ENCODE measurements at places on chromosomes 1 and 21.
A peak's percentile ranks its signal among the peaks of the same experiment; 100 is the strongest.

- no peak for DNase-seq
These were observed 57.1 kb downstream of the ADCY10 start for GRCh38 chr1:167856711-167857418.

- DNase-seq: no peak
These were observed 96.0 kb upstream of the ERRFI1 start for GRCh38 chr1:8122160-8122476.

GRCh38 chr1:27634985-27635367 is at the start of gene FGR:
Gene FGR (minus strand): TSS chr1:27635185. CDS start chr1:27623916, 11,269 bp downstream.
- no peak for DNase-seq

DNA sequence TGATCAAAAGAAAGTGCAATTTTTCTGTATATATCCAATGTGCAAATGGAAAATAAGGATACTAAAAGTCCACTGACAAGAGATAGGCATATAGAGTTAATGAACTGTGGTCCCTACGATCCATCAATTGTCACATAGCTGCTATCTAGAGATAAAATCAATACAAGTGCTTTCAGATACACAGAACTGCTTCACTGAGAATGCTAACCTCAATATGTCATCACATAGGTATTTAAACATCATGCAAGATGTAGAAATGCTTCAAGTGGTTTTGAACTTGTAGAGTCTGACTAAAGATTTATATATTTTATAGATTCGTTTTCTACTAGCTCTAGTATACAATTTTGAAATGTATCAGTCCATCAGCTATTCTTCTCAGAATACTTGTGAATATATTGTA is 1604.7 kb downstream of the PLA2G4A start:
- peak; percentile 75 for DNase-seq

- no peak for DNase-seq
These were observed 131.0 kb downstream of the XPR1 start for GRCh38 chr1:180762796-180763195.

GRCh38 chr1:152347116-152347728 is 12.6 kb downstream of the FLG2 start:
- DNase-seq: peak; percentile 44

- peak; percentile 94 for DNase-seq
These were observed 29.1 kb upstream of the C21orf91 start for GRCh38 chr21:17848228-17848627.

GRCh38 chr1:63127376-63127775 is 195.0 kb upstream of the FOXD3 start:
- peak; percentile 80 for DNase-seq

- DNase-seq: peak; percentile 88
These were observed 47.6 kb downstream of the B3GALT5 start for GRCh38 chr21:39660191-39660980.

DNA sequence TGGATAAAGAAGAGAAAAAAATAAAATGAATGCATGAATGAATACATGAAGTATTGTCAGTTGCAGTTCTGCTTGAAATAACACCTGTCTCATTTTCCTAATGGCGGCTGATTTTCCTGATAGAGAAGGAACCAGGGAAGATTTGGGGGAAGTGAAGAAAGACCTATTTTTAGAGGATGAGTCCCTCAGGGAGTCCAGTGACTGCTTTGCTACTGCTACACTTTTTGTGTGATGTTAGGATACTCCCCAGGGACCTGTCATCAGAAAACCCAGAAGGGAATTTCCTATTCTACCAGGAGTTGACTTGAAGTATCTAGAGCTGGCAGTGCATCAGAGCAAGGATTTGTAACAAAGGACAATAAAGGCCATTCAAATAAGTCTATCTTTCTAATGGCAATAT is 114.8 kb downstream of the MAB21L3 start:
- DNase-seq: no peak

- DNase-seq: no peak
These were observed 106.3 kb upstream of the CSF3R start for GRCh38 chr1:36588972-36589371.

DNA sequence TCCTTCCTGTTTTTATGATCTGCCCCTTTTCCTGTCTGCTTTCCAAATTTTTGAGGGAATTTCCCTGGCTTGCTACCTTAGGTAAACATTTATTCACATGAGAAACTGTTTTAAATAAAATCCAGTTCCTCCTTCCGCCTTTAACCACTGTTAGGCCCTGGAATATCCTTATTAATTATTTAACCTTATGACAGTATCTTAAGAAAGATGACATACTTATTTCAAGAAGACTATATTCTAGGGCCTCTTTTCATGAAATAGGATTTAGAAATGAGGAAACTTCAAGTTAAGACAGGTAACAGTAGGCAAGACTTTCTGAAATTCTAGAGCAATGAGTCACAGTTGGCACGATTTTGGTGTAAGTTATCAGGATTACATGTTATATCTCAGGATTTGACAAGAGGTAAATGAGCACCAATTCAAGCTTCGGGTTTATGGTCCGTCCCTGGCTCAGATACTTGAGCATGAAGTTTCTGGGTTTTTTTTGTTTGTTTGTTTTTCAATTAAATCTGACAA is 2.0 kb upstream of the TNFSF18 start:
- no peak for DNase-seq

DNA sequence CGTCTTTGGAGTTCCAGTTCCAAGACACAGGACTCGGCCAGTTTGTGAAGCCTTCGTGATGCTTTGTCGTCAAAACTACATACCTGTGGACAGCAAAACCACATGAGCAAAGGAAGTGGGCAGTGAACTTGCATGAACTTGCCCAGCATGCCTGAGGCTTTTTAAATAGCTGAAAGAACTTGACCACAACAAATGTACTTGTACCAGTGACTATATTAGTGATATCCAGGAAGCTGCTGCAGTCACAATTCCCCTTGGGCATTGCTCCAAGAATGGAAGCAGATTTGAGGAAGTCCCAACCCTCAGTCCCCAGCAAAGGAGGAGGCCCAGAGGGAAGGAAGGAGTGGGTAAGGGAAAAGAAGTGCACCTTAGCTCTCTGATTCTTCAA is 2.6 kb downstream of the FUCA1 start:
- peak; percentile 6 for DNase-seq

DNA sequence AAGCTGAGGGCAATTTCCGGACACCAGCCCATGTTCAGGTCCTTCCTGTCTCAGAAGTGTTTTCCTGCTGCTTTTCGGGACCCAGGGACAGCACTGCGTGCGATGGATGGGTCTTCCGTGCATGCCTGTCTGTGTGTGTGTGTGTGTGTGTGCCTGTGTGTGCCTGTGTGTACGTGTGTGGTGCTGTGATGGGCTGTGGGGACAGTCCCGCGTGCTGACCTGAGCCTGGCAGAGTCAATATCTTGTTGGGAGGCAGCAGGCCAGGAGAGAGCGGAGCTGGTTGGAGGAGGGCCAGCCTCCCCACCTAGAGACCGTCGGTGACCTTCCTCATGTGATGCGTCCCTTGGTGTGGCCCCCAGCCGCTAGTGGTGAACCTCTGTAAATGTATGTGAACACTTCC is 13.7 kb downstream of the SKI start:
- DNase-seq: no peak

DNA sequence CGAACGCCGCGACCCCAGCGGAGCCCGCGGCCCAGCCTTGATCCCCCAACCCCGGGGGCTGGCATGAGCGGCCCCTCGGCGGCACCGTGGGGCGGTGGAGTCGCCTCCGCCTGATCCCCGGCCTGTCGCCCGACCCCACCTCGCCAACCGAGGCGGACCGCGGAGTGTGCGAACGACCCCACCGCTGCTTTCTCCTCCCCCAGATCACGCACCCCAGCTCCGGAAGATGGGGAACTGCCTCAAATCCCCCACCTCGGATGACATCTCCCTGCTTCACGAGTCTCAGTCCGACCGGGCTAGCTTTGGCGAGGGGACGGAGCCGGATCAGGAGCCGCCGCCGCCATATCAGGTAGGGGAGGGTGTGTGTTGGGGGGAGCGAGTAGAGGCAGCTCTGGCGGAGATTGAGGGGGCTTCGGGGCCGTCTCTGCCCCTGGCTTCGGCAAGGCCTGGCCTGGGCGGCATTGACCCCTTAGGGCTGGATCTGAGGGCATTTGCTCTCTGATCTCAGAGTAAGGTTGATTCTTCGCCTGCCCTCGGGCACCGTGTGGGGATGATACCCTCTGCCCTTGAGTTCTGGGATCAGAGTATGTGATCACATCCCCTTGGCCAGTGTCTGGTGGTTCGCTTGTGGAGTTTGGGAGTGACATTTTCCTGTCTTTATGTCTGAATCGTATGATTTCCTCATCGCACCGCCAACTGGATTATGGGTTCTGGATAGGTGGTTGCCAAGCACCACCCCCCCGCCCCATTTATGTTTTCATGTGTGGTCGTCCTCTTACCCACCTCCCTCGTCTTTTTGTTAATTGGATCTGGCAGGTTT is 668 bp downstream of the RNF11 start:
- DNase-seq: peak; percentile 33

DNA sequence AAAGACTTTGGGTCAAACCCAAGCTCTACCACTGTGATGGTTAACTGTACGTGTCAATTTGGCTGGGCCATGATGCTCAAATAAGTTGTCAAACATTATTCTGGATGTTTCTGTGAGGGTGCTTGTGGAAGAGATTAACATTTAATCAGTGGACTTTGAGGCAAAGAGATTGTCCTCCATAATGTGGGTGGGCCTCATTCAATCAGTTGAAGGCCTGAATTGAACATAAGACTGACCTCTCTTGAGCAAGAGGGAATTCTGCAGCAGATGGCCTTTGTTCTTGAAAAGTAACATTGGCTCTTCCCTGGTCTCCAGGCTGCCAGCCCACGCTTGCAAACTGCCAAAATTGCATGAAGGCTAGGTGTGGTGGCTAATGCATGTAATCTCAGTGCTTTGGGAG is 94.5 kb upstream of the SPATA6 start:
- no peak for DNase-seq

DNA sequence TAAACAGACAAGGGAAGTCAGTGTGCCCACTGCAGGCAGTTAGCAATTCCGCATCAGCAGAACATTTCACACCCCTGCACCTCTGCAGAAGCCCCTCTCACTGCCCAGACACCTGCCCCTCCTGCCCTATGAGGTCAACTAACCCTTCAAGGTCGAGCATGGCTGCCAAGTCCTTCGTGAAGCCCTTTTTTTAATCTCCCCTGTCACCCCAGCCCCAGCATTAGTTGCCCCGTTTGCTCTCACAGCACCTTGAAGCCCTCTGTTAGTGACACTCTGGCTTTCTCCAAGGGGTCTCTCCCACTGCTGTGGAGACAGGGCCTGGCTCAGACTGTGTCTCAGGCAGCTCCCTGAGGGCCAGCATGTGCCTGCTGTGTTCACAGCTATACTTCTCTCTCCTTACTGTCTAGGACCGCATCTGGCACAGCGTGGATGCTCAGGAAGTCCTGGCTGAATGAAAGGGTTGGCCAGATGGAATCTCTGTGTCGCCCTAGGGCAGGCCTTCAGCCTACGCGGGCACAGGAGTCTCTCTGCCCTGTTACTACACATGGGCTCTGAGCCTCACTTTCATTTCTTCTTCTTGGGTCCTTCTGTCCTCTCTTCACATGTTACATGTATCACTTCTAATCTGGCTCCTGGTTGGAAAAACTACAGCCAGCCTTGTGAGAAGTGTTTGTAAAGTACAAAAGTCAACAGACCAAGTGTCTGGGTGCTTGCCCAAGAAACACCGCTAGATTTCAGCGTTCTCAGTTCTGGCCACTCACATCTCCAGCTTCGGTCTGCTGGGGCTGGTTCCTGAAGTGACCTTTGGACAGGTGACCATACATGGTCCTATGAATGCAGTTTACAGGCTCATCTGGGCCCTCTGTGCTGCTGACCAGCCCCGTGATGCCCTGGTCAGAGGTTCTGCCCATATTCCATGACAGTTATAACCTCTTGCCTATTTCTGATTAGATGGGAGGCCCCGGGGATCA is 19.7 kb downstream of the SLC2A1 start:
- no peak for DNase-seq

DNA sequence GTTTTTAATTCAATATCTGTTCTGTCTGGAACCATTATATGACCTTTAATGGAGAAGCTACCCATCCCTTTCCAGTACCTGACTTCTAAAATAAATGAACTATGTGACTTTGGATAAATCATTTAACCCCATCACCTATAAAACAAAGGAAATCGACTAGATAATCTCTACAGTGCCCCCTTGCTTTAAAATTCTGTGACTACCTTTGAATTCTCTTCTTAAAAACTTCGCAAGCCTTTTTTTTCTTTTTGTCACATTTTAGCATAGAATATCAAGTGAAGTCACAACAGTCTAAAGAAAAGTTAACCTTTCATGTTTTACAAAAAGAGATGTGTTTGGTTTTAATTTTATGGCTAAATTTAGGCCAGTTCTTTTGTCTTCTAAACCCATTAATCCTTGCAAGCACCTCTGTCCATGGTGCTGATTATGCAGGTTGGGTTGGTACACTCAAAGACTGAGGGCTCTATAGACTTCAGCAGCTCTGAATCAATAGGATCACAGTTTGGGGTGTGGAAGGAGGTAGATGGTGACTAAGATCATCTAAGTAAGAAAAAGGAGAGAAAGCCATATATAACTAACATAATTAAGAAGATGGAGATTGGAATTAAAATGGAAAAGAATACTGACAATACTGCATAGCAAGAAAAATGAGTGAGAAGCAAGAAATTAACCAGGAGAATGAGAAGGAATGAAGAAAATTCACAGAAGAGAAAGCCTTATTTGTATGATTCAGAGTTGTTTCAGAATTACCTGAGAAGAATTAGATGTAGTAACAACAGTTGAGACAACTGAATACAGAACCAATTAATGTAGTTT is 59.2 kb downstream of the TBX15 start:
- peak; percentile 52 for DNase-seq

- DNase-seq: no peak
These were observed 113.1 kb upstream of the ESRRG start for GRCh38 chr1:216836316-216836715.

DNA sequence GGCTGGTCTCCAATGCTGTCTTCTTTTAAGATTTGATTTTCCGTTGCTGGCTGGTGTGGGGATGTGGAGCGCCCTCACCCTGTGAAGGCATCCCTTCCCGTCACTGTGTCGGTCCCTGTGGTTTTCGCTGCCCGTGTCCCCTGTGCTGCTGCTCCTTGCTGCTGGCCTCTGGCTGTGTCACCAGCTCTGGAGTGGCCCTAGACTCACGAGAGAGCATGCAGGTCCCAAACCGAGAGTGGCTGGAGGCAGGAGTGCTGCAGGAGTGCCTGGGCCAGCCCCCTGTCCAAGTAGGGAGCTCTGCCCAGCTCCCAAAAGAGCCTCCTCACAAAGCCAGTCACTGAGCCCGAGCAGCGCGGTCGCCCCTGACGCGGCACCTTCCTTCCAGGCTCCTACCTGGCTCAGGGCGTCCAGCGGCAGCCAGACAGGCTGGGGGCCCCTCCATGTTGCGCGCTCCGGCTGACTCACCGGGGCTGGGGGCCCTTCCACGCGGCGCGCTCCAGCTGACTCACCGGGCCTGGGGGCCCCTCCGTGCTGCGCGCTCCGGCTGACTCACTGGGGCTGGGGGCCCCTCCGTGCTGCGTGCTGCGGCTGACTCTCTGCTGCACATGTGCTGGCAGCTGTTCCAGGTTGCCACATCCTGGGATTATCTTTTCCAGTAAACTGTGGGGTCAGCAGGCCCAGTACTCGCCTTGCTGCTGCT is 106.7 kb upstream of the COL6A1 start:
- DNase-seq: peak; percentile 98

DNA sequence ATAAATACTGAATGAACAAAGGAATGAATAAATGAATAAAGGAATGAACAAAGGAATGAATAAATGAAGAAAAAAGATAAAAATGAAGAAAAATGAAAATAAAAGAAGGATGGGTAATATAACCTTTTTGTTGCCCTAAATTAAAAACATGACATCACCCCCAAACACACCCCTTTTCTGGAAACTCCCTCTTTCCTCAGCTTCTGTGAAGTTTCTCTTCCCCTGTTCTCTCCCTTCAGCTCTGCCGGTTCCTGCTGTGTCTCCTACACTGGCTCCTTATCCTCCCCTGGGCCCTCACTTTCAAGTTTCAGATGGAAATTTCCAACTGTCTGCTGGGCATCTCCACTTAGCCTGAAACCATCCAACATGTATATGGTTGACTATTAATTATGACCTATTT is 37.9 kb downstream of the RAB3B start:
- no peak for DNase-seq

Measured in fibroblast of skin of right quadriceps (primary cell).